Spinal cord (tissue), 10 donors: ENCODE measurements at places on chromosomes 3 and 15. TPM values are rescaled to one million over a fixed set of nuclear protein-coding genes. Genes with fewer than 3 reads are reported as not detected.

GRCh38 chr3:134242649-134243617 is 7.7 kb downstream of the RYK start:
- no peaks in the 10 kb centered on the region for H3K4me1 ChIP-seq
- no peaks in the 10 kb centered on the region for H3K27me3 ChIP-seq
- H3K36me3 ChIP-seq: no peaks in the 10 kb centered on the region
- no peak overlapping the region for H3K27ac ChIP-seq

DNA sequence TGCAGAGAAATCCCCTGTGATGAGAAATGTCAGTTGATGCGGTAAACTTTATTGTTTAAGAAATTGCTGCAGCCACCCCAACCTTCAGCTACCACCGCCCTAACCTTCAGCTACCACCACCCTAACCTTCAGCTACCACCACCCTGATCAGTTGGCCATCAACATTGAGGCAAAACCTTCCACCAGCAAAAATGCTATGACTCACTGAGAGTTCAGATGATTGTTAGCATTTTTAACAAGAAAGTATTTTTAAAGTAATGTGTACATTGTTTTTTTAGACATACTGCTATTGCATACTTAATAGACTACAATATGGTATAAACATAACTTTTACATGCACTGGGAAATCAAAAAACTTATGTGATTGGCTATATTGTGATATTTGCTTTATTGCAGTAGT is 30.0 kb downstream of the U2SURP start:
- DNase-seq: no peak
- H3K4me3 ChIP-seq: no peak overlapping the region
- no peak overlapping the region for H3K27ac ChIP-seq
- no peaks in the 10 kb centered on the region for H3K27me3 ChIP-seq
- H3K36me3 ChIP-seq: peaks cover 13% of the 10 kb centered on the region

IL20RB gene
- total RNA-seq: 0.83 TPM

DNA sequence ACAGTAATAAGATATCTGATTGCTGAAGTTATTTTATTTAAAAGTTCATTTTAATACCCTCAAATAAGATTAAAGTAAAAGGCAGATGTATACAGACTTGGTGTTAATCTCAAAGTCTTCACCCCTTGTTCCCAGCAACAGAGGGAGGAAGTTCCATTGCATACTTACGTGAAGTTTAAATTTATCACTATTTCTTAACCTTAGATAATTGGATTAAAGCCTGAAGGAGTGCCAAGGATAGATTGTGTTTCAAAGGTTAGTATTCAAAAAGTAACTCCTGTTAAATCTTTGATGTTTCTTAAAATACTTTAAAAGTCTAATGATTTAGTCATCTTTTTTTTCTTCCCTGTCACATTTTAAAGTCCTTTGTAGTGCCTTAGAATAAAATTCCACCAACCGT is 39.3 kb downstream of the ATP1B3 start:
- H3K27ac ChIP-seq: no peak overlapping the region
- DNase-seq: no peak
- no peaks in the 10 kb centered on the region for H3K27me3 ChIP-seq

DNA sequence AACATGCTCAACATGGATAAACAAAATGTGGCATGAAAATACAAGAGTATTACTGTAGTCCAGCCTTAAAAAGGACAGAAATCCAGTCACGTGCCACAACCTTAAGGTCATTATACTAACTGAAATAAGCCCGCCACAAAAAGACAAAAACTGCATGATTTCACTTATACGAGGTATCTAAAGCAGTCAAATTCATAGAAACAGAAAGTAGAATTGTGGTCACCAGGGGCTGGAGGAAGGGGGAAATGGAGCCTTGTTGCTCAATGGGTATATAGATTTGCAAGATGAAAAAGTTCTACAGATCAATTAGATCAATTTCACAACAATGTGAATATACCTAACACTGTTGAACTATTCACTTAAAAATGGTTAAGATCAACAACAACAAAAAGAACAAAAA is 7.4 kb downstream of the GLB1 start:
- DNase-seq: no peak
- no peaks in the 10 kb centered on the region for H3K4me1 ChIP-seq
- no peaks in the 10 kb centered on the region for H3K27me3 ChIP-seq
- H3K27ac ChIP-seq: no peak overlapping the region
